Sciatic nerve (tissue), 2 donors: ENCODE measurements at places on chromosomes 12 and 14.

DNA sequence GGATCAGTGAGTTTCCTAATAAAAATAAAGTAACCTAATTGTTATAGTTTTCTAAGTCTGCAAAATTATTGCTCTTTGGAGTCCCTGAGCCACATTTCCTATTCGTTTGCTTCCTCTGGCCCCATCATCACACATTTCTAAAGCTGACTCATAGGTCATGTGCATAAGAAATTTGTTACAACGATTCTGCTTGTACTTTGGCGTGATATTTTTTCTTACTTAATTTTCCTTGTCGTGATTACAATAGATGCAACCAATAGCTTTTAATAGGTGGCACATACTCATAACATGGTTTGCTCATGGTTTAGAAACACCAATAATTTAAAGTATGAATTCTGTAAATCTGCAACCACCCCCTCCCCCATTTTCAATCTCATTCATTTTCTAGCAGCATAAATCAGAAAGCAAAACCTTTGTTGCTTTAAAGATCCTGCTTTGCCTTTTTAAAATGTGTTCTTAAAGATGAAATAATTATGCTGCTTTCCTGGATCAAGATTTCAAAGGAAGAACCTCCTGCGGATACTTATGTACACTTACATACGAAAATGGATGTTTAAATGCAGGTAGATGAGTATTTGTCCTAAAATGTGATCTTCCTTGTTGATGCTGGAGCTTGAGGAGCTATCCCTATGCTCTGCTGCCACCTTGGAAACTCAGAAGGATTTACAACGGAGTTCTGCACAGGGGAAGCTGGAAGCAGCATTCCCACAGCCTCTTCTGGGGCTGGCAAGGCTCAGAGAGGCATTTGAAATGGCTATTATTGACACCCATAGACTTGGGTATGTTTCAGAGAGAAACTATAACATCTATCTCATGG, 1.7 kb upstream of the FLRT2 start:
- DNase-seq, result no peak

DNA sequence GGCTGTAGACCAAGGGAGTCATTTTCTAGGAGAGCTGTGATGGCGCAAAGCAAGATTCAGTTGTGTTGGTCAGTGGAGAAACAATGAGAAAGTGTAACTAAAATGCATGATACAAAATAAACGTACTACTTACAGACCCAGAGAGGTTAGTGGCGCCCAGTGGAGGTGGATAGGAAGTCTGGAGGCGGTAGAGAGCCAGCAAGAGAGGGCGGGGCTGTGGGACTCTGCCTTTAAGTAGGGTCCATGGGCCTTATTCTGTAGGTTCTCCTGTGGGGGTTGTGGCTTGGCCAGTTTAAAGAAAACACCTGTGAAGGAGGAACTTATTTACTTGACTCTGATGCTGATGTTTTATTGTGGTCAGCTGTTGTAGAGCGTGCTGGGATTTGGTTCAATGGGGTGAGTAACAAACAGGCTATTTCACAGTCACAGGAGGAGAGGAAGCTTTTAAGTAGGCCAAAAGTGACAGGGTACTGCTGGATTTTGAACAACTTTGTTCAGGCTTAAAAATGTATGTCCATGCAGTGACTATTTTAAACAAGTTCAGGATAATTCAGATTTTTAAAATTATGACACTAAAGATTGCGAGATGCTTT, 1097.7 kb downstream of the TMTC2 start:
- DNase-seq, result no peak

DNA sequence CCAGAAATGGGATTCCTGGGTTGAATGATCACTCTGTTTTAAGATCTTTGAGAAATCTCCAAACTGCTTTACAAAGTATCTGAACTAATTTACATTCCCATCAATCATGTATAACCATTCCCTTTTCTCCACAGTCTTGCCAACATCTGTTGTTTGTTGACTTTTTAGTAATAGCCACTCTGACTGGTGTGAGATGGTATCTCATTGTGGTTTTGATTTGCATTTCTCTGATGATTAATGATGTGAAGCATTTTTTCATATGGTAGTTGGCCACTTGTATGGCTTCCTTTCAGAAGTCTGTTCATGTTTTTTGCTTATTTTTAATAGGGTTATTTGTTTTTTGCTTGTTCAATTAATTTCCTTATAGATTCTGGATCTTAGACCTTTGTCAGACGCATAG, 211.8 kb upstream of the AVPR1A start:
- DNase-seq, result no peak

- DNase-seq, result no peak
These were observed 47.8 kb downstream of the SLC25A21 start for GRCh38 chr14:37124614-37125013.

DNA sequence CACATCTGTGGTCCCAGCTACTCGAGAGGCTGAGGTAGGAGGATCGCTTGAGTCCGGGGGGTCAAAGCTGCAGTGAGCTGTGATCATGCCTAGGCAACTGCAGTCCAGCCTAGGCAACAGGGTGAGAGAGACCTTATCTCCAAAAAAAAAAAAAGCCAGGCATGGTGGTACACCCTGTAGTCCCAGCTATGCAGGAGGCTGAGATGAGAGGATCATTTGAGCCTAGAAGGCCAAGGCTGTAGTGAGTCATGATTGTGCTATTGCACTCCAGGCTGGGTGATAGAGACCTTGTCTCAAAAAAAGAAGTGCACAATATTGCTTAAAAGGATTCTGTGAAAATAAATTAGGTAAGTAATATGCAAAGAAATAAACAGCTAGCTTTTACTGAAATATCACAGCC, 17.0 kb downstream of the NAA25 start:
- DNase-seq, result no peak

- DNase-seq, result no peak
These were observed 769 bp upstream of the ZNF740 start for GRCh38 chr12:53179687-53180219.

- no peak for DNase-seq
These were observed 40.7 kb downstream of the LRRIQ1 start for GRCh38 chr12:85076688-85077430.

DNA sequence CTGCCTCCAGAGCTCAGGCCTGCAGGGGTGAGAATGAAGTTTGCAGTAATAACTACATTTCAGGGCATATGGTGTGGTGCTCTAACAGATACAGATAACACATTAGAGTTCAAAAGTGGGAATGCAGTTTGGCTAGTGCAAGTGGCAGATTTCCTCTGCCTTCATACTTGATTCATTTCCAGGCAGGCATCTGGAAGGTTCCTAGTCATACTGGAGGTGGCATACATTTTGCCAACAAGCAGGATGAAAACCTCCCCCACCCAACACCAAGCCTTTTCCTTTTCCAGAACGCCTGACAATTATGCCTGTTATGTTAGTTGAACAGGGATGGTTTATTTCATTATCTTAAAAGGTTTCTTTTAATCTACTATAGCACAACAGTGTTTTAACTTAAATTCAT, 24.3 kb downstream of the VTI1B start:
- DNase-seq, result no peak
